EL (cell line): ENCODE measurements at places on chromosomes 12 and 14.

GRCh38 chr12:74415633-74416032 lies 122.0 kb upstream of the ATXN7L3B start:
- DNase-seq = peak; percentile 10

- DNase-seq = no peak
These were observed 213.0 kb downstream of the MED13L start for GRCh38 chr12:116064493-116064892.

GRCh38 chr14:75338398-75338797 lies 59.8 kb downstream of the FOS start:
- no peak for DNase-seq

DNA sequence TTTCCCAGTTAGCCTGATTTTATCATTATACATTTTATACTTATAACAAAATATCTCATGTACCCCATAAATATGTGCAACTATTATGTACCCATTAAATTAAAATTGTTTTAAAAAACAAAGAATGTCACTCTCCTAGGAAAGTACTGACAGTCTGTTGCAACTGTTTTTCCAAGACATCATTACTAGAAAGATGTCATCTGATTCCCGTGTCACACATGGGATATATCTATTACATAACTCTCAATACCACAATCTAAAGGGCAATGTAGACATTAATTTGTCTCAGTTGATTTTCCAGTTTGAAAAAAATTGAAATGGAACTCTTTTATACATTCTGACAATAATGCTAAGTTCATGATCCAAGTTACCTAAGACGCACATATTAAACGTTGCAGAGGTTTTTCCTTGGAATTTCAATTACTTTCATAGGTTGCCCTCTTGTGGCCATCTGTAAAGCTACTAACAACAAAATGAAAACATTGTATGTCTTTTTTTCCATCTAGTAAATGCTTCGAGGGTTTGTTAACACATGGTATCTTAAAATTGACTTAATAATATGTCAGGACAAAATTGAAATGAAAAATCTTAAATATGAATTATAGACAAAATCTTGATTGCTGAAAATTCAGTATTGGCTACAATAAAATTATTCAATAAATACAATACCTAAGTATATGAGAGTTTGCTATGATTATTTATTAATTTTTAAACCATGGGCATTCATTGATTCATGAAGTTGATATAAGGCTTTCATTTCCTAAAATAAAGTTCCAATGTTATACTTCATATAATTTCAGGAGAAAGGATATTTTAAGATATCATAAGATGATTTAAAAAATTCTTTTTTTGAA lies 131.6 kb downstream of the PPFIA2 start:
- DNase-seq = peak; percentile 33

DNA sequence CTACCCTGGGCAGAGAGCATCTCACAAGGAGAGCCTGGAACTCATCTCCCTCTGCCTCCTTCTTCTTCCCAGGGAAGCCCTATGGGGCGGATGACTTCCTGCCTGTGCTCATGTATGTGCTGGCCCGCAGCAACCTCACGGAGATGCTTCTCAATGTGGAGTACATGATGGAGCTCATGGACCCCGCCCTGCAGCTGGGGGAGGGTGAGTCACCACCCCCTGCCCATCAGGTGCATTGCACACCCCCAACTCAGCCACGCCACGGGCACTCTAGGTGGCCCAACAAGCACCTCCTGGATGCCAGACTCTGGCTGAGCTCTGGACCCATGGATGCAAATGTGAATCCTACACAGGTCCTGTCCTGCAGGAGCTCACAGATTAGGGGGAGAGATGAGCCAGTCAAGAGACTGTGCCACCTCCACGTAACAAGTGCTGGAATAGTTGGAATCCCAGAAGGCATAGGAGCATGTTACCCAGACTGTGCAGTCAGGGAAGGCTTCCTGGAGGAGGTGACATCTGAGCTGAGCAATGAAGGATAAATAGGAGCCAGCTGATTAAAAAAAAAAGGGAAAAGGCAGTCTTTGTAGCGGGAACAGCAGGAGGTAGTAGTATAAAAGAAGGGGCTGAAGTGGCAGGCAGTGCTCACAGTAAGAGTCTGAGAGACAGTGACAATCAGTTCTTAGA lies 71.9 kb downstream of the LGMN start:
- DNase-seq = no peak

DNA sequence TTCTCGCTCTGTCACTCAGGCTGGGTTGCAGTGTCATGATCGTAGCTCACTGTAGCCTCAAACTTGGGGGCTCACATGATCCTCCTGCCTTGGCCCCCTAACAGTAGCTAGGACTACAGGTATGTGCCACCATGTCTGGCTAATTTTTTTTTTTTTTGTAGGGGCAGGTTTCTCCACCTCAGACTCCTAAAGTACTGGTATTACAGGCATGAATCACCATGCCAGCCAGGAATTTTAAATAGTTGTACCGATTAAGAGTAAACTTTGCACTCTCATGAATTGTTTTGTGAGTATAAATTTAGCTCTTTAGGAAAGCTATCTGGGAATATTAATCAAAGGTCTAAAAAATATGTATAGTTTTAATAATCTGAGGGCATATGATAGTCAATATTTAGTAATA lies 25.5 kb downstream of the YEATS4 start:
- no peak for DNase-seq

DNA sequence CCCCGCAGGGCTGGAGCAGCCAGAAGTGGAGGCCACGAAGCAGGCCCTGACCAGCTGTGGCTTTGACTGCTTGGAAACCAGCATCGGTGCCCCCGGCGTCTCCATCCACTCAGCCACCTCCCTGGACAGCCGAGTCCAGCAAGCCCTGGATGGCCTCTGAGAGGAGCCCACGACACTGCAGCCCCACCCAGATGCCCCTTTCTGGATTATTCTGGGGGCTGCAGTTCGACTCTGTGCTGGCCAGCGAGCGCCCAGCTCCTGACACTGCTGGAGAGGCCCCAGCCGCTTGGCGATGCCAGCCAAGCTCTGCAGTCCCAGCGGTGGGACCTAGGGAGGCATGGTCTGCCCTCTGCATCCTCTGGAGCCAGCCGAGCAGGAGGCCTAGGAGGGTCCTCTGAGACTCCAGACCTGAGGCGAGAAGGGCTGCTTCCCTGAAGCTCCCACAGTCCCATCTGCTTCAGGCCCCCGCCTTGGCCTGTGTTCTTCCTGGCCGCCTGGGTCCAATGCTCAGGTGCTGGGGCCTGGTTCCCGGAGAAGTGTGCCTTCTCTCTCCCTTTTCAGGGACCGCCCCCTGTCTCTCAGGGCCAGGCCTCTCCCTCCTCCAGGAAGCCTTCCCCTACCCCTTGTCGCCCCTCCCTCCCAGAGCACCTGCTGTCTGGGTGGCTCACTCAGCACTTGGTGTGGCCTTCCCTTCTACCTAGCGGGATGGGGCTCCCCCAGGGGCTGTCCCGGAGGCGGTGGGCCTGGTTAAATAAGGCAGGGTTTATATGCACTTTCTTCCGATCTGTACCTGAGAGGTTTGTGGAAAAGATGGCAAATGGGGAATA lies 23.0 kb downstream of the MVK start:
- DNase-seq = no peak

DNA sequence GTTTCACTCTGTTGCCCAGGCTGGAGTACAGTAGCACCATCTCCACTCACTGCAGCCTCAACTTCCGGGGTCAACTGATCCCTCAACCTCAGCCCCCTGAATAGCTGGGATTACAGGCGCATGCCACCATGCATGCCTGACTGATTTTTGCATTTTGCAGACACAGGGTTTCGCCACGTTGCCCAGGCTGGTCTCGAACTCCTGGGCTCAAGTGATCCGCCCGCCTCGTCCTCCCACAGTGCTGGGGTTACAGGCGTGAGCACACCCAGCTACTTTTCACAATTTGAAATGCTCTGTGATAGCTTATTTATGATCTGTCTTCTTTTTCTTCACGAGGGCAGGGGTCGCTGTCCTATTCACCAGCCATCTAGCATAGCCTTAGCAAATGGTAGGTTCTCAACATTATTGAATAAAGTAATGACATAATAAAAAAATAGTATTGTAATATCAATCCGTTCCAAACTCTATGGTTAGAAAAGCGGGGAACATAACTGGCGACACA lies 477 bp upstream of the DDX47 start:
- no peak for DNase-seq

DNA sequence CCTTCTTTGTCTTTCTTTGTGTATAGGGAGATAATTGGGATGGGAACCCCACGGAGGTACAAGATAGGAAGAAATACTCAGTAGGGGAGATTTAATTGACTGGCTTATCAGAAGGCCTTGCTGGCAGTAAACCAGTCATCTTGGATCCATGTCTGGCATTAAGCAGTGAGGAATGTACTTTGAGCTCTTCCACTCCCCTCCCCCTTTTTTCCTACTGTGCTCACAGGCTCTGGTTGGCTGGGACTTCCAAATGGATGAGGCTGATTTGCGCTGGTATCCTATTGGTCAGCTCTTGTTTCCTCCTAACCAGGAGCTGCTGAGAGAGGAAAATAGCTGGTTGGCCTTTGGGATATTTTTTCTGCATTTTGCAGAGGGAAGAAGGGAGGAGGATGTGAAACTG lies 24.7 kb downstream of the NGDN start:
- peak; percentile 14 for DNase-seq

DNA sequence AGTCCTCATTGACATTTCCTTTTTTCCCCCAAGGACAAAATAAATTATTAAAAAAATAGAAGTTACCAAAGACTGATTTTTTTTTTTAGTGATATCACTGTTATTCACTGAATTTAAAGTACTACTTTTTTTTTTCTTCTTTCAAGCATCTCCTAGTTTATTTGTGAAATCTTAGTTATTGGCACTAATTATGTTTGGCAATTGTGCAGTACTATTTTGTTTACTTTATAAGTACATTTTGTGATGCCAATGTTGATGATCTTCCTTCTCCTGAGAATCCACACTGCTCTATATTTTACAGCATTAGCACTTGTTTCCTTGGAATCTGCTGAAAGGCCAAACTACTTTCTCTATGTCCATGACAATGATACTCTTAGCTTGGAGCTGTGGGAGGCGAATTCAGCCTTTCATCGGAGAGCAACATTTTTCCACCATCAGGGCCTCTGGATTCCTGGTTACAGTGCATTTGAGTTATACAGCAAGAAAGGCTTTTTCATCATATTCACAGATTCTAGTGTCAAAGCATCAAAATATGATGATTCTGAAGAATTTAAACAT lies 123.8 kb upstream of the PTPRQ start:
- DNase-seq = no peak
